NCI-H510A treated with DMSO at 0.1 percent for 48 hours (cell line): ENCODE measurements at places on chromosomes 12 and 14.

GRCh38 chr14:53808042-53808441, 148.6 kb downstream of the BMP4 start:
- no peak for DNase-seq

DNA sequence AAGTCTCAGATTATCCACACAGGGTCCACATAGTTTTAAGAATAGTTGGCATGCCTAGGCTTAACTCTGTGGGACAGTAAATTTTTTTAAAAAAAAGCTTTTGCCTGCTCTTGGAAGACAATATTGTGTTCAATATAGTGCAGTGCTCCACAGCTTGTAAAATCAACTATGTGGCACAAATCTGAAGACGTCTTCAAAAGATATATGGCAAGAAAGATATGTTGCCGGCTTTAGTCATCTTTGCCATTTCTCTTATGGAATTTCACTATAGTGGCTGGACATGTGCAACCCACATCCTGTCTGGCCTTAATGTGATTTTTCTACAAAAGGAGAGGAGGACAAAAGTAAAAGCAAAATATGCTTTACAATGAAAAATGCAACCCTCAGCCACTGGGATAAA, 90.5 kb downstream of the MGST1 start:
- DNase-seq, result no peak

DNA sequence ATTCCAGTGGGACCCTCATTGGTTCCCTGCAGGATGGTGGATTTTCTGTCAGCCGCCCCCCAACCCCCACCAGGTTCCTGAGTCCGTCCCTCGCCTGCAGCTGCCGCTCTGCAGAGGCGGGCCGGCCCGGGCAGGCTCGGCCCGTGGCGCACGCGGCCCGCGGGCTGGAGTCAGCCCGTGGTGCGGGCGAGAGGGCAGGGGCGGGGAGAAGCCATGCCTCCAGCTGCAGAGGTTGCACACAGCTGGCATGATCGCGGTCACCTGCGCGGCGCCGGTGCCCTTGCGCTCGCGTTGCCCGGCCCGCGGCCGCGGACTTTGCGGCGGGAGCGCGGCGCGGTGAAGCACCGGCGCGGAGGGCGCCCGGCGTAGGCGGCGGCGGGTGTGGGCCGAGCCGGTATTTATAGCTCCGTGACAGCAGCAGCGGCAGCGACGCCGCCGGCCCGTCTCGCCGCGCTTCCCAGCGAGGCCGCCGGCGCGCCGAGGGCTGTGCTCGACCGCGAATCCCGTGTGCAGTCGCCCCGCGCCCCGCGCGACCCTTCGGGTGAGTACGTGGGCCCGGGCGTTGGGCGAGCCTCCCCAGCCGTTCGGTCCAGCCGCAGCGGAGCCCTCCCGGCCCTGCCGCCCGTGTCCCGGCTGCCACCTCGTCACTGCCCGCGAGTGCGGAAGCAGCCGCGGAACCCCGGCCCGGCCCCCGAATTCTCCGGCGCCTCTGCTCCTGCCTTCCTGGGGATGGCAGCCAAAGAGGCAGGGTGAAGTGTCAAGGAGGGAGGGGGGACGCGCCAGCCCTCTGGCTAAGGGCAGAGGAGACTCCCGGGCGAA, at the start of gene TMEM117:
TSS of gene TMEM117 (plus strand) at position 426 of the 819 bp plus-strand sequence.
- peak; percentile 28 for DNase-seq

GRCh38 chr14:62445570-62445969, 599.7 kb downstream of the KCNH5 start:
- no peak for DNase-seq

DNA sequence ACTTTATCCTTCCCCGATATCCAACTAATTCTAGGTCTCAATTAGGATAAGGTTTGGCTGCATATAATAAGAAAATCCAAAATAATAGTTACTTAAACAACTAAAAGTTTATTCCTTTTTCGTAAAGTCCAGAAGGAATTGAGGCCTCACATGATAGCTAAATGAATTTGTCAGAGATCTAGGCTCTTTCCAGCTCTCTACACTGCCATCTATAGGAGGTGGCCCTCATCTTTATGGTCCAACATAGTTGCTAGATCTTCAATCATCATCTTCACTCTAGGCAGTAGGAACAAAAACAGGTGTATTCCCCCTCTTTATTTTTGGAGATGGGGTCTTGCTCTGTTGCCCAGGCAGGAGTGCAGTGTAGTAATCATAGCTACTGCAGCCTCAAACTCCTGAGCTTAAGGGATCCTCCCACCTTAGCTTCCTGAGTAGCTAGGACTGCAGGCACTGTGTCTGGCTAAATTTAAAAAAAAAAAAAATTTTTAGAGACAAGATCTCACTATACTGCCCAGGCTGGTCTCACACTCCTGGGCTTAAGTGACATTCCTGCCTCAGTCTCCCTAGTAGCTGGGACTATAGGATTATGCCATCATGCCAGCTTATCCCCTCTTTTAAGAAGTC, 46.5 kb upstream of the SAV1 start:
- peak; percentile 24 for DNase-seq
